ENCODE measurements at places on chromosomes 4 and X.

DNA sequence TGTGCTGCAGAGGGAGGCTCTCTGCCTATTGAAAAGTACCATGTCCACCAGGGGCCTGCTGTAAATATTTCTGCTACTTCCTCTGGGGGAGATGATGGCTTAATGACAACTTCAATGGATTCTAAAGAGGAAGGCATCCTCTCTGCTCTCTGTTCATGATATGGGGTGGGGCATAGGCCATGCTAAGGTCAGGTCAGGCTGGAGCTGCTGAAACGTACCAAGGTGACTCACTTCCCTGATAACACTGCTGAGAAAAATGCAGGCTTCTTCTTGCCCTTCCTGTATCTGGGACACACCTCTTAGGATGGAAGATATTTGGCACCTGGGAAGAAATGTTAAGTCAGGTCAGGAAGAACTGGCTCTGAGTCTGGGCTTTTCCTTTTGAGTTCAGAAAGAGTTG is 31.5 kb downstream of the HS3ST1 start:
- DNase-seq, result no peak

DNA sequence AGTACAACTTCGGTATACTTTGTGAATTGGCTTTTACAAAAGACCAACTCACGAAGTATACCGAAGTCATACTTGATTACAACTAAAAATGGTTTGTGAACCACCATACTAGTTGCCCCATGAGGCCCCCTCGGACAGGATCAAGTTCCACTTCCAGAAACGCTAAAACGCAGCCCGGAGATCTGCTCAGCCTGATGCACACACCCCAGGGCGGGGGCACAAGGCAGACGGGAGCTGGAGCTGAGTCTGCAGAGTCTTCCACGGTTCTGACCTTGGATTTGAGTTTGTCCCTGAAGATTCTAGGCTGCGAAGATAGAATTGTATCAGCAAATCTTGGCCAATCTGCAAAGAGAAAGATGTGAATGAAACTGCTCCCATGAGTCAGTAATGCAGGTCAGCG is 118.1 kb downstream of the SORCS2 start:
- DNase-seq, result no peak

- DNase-seq, result peak; percentile 41
These were observed 12.4 kb upstream of the NKX1-1 start for GRCh38 chr4:1418494-1419285.

DNA sequence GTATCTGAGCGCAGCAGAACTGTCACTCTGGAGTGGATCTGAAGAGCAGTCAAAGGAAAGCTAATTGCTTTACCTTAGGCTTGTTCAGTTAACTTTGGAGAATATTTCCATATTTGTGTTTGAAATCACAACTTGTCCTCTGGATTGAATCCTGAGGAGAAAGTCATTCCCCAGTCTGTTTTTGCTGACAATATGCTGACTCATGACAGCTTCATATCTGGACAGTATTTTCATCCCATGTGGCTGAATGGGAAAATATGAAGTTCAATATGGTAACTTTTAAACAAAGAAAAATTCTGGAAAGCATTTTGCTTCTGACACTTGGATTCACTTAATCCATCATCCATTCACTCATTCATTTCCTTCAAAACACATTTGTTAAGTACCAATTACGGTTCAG is 46.3 kb upstream of the MAGEC3 start:
- no peak for DNase-seq

- peak; percentile 20 for DNase-seq
These were observed 25.5 kb upstream of the RXFP1 start for GRCh38 chr4:158496030-158496741.

GRCh38 chr4:24519649-24520048 is 64.7 kb downstream of the DHX15 start:
- no peak for DNase-seq

DNA sequence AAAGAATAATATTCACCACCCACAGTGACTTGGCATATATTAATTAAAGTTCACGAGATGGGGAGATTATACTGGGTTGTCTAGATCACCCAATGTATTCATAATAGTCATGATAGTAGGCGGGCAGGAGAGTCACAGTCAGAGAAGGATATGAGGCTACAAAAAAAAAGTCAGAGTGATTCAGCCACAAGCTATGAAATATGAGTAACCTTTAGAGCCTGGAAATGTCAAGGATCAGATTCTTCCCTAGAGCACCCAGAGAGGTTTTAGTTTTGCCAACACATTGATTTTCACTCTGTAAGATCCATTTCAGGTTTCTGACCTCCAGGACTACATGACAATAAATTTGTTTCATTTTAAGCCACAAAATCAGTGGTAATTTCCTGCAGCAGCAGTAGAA is 501.9 kb downstream of the GABRG1 start:
- no peak for DNase-seq
